Astrocyte (in vitro differentiated cells and primary cell): ENCODE measurements at places on chromosomes 12 and 14. TPM values are rescaled to one million over a fixed set of nuclear protein-coding genes. Genes with fewer than 3 reads are reported as not detected.
A peak's percentile ranks its signal among the peaks of the same experiment; 100 is the strongest.

- no peak for DNase-seq
These were observed 22.7 kb downstream of the TRMT5 start for GRCh38 chr14:60958146-60958545.

GRCh38 chr12:41683513-41684240, 461.0 kb downstream of the GXYLT1 start:
- peak; percentile 11 for DNase-seq

DNA sequence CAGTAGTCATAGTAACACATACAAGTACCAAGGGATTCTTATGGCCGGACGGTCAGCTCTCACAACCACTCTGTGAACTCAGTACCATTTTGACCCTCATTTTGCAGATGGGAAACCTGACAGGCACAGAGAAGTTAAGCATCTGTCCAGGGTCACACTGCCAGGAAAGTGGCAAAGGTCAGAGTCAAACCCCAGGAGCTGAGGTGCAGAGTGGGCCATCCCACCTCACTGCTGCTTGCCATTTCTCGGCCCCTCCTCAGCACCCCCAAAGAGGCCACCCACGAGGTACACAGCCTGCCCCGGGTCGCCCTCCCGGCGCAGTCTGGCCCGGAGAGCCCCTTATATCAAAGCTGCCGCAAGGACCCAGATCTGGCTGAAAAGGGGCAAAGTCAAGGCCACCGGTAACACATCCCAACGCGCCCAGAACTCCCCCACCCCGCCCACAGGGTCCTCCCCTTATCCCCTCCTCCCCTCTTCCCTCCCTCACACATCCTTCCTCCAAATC, 1.7 kb downstream of the NCOR2 start:
- no peak for DNase-seq

- no peak for DNase-seq
These were observed 11.7 kb upstream of the OASL start for GRCh38 chr12:121050725-121051124.

DNA sequence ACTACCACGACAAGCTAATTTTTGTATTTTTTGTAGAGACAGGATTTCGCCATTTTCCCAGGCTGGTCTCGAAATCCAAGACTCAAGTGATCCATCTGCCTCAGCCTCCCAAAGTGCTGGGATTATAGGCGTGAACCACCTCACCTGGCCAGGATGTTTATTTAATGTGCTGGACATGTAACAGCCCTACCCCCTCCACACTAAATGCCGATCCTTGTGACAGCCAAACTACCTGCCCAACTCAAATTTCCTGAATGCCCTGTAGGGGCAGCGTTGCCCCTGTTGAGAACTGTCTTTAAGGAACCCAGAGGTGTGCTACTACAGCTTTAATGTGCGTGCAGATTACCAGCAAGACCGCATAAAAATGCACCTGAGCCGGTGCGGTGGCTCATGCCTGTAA, 48.1 kb downstream of the KCNK13 start:
- DNase-seq, result no peak

- no peak for DNase-seq
These were observed 91.8 kb downstream of the DDX51 start for GRCh38 chr12:132052196-132052932.

GRCh38 chr12:122116707-122117535, 38.4 kb downstream of the MLXIP start:
- DNase-seq, result no peak

DNA sequence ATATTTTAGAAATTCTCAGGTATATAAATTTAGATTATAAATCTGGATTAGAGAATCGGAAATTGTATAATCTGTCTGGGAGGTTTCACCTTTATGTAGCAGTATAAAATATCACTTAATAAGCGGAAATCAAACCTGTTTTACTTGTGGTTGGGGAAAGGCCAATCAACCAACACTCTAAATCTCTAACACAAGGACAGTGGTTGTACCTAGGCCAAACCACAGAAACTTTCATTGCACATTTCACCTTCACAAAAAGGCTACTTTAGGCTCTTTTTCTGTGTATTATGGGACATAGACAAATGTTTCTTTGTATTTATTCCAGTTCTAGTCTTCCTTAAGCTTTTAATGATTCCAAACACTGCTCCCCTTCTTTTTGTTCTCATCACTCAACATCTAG, 19.8 kb downstream of the ERH start:
- no peak for DNase-seq

DNA sequence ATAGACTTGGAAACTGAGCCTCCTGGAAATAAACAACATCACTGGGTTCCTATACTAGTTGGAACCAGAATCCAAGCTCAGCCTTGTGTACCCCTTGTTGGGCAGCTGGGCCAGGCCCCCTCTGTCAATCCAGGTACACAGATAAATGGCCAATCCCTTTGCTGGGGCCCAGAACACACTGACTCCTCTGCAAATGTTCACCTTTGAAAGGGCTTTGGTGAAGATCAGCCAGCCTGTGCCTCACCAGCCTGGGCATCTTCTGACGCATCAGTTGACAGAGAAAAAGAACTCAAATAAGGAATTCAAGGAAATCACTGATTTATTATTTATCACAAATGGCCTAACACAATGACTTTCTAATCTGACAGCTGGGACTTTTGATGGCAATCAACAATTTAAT, 1090.2 kb downstream of the BCL11B start:
- DNase-seq, result no peak

DNA sequence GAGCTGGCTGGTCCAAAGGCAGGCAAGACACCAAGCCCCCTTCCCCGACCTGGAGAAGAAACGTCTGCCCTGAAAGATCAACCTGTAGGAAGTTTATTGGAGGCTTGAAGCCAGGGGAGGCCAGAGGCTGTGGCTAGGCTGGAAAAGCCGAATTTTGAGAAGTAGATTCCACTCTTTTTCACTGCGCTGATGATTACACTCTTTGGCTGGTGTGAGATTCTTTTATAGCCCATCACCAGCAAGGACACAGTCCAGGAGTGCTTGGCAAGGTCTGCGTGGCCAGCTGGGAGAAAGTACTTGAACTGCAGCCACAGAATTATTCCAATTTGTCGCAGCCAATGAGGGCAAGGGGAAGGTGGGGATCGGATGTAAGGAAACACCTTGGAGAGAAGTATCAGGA, 45.0 kb downstream of the SYNE3 start:
- no peak for DNase-seq

GRCh38 chr12:10289005-10289754, 18.5 kb upstream of the KLRD1 start:
- no peak for DNase-seq

DNA sequence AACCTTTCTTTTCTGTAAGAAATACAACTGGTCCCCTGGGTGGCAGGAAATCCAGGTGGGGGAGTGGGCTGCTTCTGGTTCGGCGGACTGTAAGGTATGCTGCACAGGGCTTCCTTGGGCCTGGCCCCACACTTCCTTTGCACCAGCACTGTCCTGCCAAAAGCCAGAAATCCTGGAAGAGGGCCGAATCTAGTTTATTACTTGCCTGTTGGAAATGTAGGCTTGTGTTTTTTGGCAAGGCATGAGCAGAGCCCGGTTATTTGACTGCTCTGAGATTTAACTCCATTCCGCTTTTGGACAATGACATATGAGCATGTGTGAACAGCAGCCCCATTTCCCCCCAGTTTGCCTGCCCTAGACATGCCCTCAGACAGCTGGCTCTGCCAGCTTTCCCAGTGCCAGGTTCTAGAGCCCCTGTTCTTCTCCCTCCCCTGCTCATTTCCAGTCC, 86.6 kb downstream of the BORCS5 start:
- peak; percentile 68 for DNase-seq

GRCh38 chr14:89730687-89731086, 223.8 kb downstream of the EFCAB11 start:
- no peak for DNase-seq

GRCh38 chr14:34496679-34497513, 34.9 kb upstream of the SPTSSA start:
- peak; percentile 100 for DNase-seq

DNA sequence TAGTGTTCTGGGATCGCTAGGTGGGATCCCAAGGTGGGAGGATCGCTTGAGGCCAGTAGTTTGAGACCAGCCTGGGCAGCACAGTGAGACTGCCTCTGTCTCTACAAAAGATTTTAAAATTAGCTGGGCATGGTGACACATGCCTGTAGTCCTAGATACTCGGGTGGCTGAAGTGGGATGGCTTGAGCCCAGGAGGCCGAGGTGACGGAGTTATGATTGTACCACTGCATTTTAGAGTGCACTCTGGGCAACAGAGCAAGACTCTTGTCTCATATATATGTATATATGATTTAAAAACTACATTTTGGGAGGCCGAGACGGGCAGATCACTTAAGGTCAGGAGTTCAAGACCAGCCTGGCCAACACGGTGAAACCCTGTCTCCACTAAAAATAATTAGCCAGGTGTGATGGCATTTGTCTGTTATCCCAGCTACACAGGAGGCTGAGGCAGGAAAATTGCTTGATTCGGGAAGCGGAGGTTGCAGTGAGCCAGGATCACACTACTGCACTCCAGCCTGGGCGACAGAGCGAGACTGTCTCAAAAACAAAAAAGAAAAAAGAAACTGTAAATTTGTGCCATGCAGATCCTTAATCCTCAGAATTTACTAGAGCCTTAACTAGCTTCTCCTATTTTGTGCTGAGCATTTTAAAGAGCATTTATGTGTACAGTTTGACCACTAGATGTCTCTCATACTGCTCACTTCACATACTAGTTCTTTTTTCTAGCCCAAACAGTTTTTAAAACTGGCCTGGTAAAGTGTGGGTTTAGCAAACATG, 114.8 kb downstream of the MON2 start:
- peak; percentile 51 for DNase-seq

- no peak for DNase-seq
These were observed 392.9 kb downstream of the NOVA1 start for GRCh38 chr14:26204728-26205479.

- no peak for DNase-seq
These were observed 196.2 kb downstream of the KIF26A start for GRCh38 chr14:104334424-104335161.

DNA sequence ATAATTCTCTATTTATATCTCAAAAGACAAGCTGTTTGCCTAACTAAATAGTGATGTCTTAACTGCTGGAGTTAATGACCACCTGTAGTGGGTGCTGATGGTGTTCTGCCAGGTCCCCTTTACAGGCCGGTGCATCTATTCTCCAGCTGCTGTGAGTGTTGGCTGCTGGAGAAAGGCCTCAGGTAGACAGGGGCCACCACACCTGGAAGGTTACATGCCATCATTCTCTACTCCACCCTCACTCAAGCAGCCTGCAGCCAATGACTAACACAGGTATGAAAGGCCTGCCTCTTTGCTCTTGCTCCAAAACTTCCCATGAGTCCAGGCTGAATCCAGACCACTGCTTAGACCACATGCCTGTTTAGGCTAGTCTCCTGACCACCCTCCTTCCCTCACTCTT, 73.9 kb downstream of the RPS6KA5 start:
- no peak for DNase-seq

DNA sequence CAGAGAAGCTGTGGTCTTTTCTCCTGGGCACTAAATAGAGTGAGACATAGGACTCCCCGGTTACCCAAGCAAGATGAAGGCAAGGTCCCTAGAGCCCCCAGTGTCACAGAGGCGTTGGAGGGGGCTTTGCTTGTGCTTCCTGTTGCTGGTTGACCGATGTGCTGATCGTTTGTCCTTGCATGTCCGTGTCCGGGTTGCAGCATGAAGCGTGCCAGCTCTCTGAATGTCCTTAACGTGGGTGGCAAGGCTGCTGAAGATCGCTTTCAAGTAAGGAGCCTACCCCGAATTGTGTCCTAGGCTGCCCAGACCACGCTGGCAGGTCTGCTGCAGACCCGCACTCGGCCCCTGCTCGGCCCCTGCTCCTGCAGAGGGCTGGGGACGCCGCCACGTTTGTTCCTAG, 23.1 kb downstream of the XRCC3 start:
- DNase-seq, result no peak

GRCh38 chr12:49903700-49904423, at the start of gene FAIM2:
FAIM2 (minus strand) TSS chr12:49903900; CDS start chr12:49903792, 108 bp downstream.
- DNase-seq, result peak; percentile 39

The FGF6 gene
- not detected in 2 replicates for total RNA-seq

The AICDA gene
- total RNA-seq, result not detected in 2 replicates

The P2RX7 gene
- 0.07 TPM in 1 of 2 replicates, not detected in the other for total RNA-seq

The RPL36AL gene
- total RNA-seq, result 166 and 194 TPM in 2 replicates

The RASSF9 gene
- 0.62 and 0.68 TPM in 2 replicates for total RNA-seq

The OAS2 gene
- total RNA-seq, result 94.2 and 132 TPM in 2 replicates

The MDP1 gene
- total RNA-seq, result 8.9 and 9.9 TPM in 2 replicates
